Activated CD8-positive, alpha-beta memory T cell treated with anti-CD3 and anti-CD28 coated beads, Interleukin-2, amount 10 ng/mL, durations not matched to agents 7 days and 5 days (primary cell): ENCODE measurements at places on chromosomes 3 and 15. TPM values are rescaled to one million over a fixed set of nuclear protein-coding genes. Genes with fewer than 3 reads are reported as not detected.

CD96 gene
- total RNA-seq: 290 TPM

RRP9 gene
- total RNA-seq: 25.4 TPM

AADACL2 gene
- not detected for total RNA-seq

ACTRT3 gene
- 0.49 TPM for total RNA-seq

SMCO1 gene
- total RNA-seq: not detected

CPLX3 gene
- 0.35 TPM for total RNA-seq

GOLGA8T gene
- total RNA-seq: 0.47 TPM

CD200 gene
- total RNA-seq: 0.67 TPM

IGSF11 gene
- total RNA-seq: not detected

CYP11A1 gene
- 0.55 TPM for total RNA-seq

TNFSF10 gene
- total RNA-seq: 144 TPM

FOXB1 gene
- 2.8 TPM for total RNA-seq

NUDT16 gene
- total RNA-seq: 9.8 TPM

LRRC28 gene
- total RNA-seq: 21.2 TPM

NPAP1 gene
- not detected for total RNA-seq

CLDN16 gene
- total RNA-seq: not detected

ZMYND10 gene
- total RNA-seq: 2.9 TPM

GOLIM4 gene
- 19.2 TPM for total RNA-seq

PEAK1 gene
- 29.1 TPM for total RNA-seq

ATP13A5 gene
- not detected for total RNA-seq

ERICH6 gene
- total RNA-seq: not detected

DPPA2 gene
- not detected for total RNA-seq

ARNT2 gene
- not detected for total RNA-seq

MESP2 gene
- total RNA-seq: not detected

ZNF662 gene
- total RNA-seq: 0.47 TPM

FAM43A gene
- 10.0 TPM for total RNA-seq

KLF15 gene
- total RNA-seq: not detected

CLPX gene
- 58.8 TPM for total RNA-seq

MST1 gene
- total RNA-seq: 9.3 TPM

SERPINI2 gene
- not detected for total RNA-seq

NMNAT3 gene
- total RNA-seq: 0.80 TPM

FBXL2 gene
- total RNA-seq: not detected
